ENCODE measurements at places on chromosomes 13 and 19.

DNA sequence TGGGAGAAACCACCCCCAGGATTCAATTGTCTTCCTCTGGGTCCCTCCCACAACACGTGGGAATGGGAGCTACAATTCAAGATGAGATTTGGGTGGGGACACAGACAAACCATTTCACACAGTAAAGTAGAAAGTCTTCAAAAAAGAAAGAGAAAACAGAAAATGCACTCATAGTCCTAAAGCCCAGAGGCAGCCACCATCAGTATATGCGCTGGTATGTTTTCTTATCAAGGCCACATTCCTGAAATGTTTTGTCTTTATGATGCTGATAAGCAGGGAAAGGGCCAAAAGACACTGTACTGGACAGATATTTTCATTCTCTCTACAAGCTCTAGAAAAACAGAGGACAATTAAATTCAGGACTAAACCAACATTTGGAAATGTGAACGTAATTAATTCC lies 375.8 kb upstream of the TSHZ3 start:
- no peak for DNase-seq

GRCh38 chr13:98207416-98207815 lies 30.3 kb upstream of the RNF113B start:
- DNase-seq, result no peak

DNA sequence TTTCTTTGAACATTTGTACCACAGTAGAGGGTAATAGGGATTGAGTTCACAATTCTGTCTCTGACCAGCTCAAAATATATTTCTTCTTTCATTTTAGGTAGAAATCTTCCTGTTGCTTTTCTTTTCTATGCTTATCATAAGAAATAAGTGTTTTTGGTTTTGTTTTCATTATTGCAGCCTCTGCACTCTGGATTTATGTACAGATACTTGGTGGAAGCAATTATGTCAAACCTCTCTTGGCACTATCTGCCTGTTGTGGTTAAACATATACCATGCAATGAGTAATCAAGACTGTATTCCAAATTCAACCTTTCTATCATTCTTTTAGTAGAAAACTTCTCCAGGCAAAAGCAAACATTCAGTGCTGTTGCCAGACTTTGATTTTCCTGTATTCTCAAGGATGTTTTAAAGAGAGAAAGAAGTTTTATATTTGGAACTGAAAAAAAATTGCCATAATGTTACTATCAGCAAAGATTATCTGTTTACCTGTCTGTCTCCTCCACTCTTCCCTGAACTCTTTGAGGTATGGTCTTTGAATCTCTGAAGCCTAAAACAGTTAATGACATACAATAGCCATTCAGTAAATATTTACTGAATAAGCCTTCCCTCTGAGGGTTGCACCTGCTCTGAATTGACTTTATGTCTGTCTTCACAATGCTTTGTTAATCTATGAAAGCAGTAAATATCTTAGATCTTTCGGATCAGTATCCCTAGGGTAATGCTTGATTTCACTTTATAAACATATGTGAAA lies 612.5 kb upstream of the PRR20A start:
- DNase-seq, result no peak

DNA sequence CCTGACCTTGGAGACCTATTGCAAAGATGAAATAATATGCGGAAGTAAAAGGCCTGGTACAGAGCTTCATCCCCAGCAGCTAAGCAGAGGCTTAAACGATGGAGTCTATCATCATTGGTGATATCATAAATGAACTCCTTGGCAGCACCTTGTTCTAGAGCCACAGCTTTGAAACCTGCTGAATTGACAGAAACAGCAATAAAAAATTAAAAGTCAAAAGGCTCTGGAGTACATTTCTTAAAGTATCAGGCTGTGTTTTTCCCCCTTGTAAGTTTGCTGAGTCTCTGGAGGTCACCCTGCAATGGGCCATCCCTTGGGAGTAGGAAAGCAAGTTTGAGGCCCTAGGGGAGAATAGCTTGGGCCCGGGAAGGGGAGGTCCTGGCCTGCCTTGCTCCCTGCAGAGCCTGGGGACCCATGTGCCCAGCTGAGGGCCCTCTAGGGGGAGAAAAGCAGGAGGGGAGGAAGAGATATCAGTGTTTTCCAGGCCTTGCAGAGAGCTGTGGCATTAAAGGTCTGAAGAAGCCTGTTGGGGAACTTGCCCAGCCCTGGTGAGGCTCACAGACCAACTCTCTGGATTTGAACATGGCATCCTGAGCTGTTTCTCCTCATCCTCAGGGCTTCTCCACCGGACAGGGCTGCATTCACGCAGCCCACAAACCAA lies 416.1 kb downstream of the ZNF536 start:
- DNase-seq, result no peak

- no peak for DNase-seq
Observed at GRCh38 chr13:52125547-52125946, 3.3 kb downstream of the NEK5 start.
